ENCODE measurements at places on chromosomes 11 and 22.

- no peak for DNase-seq
Measured at GRCh38 chr22:43514476-43515157, 102.8 kb downstream of the MPPED1 start.

DNA sequence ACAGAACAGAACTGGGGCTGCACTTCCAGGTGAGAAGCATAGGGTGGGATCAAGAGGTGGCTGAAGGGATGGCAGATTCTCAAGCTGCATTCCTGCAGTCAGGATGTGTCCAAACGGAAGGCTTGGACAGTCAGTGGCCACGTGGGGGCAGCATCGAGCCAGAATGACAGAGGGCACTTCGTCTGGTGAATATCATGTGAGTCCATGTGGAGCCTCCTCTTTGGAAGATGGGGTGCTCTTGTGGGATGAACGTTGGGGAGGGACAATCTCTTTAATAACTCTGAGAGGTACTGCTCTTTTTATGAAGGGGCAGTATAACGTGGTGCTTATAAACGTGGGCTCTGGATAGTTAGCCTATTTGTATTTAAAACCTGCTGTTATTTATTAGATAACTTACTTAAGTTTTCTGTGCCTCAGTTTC lies 154.9 kb upstream of the NAV2 start:
- peak; percentile 85 for DNase-seq

- no peak for DNase-seq
Measured at GRCh38 chr11:78838417-78838816, 263.8 kb upstream of the NARS2 start.

DNA sequence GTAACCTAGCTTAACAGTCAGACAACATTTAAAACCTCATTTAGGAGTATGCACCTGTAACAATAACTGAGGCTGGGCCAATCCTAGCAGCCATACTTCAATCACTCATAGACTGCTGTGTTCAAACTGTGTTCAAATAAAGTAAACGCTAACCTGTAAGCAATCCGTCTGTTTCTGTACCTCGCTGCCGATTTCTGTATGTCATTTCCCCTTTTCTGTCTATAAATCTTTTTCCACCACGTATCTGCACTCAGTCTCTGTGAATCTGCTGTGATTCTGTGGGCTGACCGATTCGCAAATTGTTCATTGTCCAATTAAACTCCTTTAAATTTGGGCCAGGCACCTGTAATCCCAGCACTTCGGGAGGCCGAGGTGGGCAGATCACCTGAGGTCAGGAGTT lies 12.3 kb downstream of the APOBEC3H start:
- DNase-seq: no peak

DNA sequence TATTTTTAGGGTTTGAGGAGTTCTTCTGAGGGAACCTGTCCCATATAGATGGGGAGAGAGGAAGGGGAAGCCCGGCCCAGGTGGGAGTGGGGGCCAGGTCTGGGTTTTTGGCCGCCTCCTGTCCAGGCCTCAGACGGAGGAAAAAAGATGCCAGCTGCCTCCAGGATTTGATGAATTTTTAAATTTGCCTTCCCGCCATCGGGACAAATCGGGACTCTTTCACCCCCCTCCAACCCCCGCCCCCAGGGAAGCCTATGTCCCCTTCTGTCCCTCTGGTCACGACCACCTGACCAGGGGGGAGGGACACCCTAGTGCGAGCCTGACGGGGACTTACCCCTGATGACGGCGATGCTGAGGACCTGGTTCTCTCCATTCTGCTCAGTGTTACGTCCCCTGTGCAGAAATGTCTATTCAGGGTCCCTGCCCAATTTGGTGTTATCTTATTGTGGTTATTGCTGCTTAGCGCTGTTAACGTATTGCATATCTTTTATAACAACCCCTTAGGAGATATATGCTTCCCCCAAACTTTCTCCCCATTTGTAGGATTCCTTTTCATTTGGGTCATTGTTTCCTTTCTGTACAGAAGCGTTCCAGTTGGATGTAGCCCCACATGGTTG lies 115.9 kb upstream of the GRK3 start:
- no peak for DNase-seq

DNA sequence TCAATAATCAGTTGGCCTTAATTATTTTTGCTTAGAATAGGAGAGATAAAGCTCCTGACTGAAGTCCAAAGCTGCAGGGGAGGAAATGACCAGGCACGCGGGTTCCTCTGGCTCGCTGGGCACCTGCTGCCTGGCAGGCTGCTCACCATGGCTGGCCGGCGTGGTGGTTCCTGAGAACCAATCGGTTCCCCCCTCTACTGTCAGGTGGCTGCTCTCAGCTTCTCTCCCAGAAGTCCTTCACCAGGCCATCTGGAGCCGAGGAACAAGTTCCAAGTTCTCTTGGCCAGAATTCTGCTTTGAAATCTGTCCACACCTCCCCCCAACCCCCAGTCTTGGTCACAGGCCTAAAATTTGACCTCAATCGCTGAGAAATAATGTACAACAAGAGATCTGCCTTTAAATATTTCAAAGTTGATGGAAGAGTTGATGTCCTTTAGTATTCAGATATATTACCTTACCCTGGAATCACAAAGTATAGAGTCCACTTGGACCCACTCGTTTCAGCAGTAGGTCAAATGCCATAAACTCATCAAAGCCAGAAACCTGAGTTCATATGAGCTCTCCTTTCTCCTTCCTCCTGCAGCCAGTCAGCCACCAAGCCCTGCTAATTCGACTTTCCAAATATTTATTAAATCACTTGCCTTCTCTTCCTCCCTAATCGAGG lies 25.2 kb downstream of the EXPH5 start:
- peak; percentile 22 for DNase-seq

Data from right cardiac atrium (tissue), 5 donors.